Lower lobe of right lung (tissue), 2 donors: ENCODE measurements at places on chromosomes 12 and 14. TPM values are rescaled to one million over a fixed set of nuclear protein-coding genes. Genes with fewer than 3 reads are reported as not detected.
A peak's percentile ranks its signal among the peaks of the same experiment; 100 is the strongest.

The LTA4H gene
- total RNA-seq, result 567 TPM

The TBPL2 gene
- not detected for total RNA-seq

The MYL6 gene
- 1,292 TPM for total RNA-seq

The PLEK2 gene
- 2.3 TPM for total RNA-seq

The KRT85 gene
- not detected for total RNA-seq

The PNMA1 gene
- 24.4 TPM for total RNA-seq

The KRT74 gene
- total RNA-seq, result not detected

The CS gene
- 175 TPM for total RNA-seq

The DYRK2 gene
- 17.6 TPM for total RNA-seq

The GALNT8 gene
- 0.77 TPM for total RNA-seq

DNA sequence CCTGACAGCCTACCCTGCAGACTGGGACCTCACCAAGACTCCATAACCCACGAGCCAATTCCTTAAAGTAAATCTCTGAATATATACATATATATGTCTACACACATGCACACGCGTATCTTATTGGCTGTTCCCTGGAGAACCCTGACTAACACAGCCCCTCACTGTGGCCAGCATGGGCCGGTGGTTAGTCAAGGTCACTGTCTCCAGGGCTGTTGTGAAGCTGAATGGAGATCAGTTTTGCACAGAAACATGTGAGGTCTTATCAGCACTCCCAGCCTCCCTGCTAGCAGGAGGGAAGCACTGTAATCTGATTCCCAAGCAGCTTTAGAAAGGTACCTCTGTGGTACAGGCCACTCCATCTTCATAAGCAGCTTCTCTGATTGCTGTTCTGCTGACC lies 46.6 kb upstream of the PLEKHG6 start:
- no peaks in the 10 kb centered on the region for H3K27me3 ChIP-seq
- peaks cover 36% of the 10 kb centered on the region for H3K4me1 ChIP-seq
- H3K27ac ChIP-seq, result peak overlapping the region; percentile 2
- peak; percentile 23 for DNase-seq
- H3K4me3 ChIP-seq, result no peak overlapping the region
- no peaks in the 10 kb centered on the region for H3K36me3 ChIP-seq

DNA sequence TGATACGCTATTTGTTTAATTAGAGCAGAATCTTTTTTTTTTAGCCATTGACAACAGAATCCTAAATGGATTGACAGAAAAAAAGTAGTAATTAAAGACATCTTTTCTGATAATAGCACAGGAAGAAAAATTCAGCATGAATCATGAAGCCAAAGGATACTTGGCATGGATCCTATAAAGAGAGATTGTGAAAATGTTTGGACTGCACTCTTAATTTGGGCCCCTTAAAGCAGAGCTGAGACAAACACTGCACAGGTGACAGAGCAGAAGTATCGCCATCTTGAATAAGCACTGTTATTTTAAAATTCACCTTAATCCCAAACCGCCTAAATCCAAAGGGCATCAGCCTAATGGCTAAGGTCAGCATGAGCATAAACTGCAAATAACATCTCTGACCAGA lies 48.8 kb upstream of the SEL1L start:
- DNase-seq, result no peak
- H3K27me3 ChIP-seq, result no peaks in the 10 kb centered on the region
- no peaks in the 10 kb centered on the region for H3K4me1 ChIP-seq
- H3K4me3 ChIP-seq, result no peak overlapping the region

GRCh38 chr14:76420827-76421226 lies 44.9 kb downstream of the ESRRB start:
- DNase-seq, result no peak
- peaks cover 4% of the 10 kb centered on the region for H3K27me3 ChIP-seq
- H3K4me1 ChIP-seq, result no peaks in the 10 kb centered on the region
- H3K4me3 ChIP-seq, result no peak overlapping the region

DNA sequence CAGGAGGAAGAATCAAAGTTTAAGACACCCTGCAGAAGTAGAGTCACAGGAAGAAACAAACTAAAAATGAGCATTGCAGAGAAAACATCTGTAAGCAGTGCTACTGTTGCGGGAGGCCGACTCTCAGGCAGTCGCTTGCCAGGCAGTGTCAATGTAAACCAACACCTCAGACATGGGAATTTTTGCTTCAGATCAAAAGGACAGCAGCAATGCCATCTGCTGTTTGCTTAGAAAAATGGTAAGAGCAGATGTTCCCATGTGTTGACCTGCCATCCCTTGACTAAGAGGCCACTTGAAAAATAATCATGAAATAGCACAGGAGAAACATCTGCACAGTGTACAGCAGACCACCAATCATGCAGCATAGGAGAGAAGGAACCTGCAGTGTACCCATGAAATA lies 196.6 kb downstream of the SLC25A21 start:
- no peaks in the 10 kb centered on the region for H3K27me3 ChIP-seq
- no peak overlapping the region for H3K4me3 ChIP-seq
- no peak for DNase-seq

DNA sequence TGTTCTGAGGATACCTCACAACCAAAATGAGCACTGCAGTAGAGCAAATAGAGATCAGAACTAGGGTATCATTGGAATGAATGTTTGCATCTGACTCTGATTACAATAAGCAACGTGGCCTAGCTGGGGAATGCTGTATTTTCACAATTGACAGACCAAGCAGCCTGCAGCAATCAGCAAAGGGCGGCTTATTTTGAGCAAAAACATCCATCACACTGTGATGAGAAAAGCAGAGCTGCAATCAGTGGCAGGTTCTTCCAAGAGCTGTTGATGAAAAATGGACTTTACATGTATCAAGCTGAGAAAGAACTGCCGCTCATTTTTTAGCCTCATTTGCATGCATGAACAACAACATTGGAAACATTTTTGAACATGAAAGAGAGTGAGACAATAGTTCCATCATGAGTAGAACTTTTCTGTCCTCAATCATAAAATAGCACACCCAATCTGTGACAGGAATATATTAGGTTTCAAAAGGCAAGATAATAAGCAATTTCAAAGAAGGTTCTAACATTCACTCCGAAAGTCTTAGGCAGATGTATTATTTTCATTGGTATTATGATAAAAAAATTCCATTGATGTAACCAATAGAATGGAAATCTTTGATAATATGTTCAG lies 249.7 kb upstream of the FBXO33 start:
- H3K4me1 ChIP-seq, result no peaks in the 10 kb centered on the region
- H3K27me3 ChIP-seq, result no peaks in the 10 kb centered on the region
- H3K36me3 ChIP-seq, result no peaks in the 10 kb centered on the region
- DNase-seq, result no peak
- no peak overlapping the region for H3K27ac ChIP-seq

GRCh38 chr12:56221232-56221756 lies 428 bp downstream of the RNF41 start:
- peak; percentile 70 for DNase-seq
- peaks cover 11% of the 10 kb centered on the region for H3K36me3 ChIP-seq
- H3K4me3 ChIP-seq, result peak overlapping the region; percentile 80
- peaks cover 43% of the 10 kb centered on the region for H3K4me1 ChIP-seq

DNA sequence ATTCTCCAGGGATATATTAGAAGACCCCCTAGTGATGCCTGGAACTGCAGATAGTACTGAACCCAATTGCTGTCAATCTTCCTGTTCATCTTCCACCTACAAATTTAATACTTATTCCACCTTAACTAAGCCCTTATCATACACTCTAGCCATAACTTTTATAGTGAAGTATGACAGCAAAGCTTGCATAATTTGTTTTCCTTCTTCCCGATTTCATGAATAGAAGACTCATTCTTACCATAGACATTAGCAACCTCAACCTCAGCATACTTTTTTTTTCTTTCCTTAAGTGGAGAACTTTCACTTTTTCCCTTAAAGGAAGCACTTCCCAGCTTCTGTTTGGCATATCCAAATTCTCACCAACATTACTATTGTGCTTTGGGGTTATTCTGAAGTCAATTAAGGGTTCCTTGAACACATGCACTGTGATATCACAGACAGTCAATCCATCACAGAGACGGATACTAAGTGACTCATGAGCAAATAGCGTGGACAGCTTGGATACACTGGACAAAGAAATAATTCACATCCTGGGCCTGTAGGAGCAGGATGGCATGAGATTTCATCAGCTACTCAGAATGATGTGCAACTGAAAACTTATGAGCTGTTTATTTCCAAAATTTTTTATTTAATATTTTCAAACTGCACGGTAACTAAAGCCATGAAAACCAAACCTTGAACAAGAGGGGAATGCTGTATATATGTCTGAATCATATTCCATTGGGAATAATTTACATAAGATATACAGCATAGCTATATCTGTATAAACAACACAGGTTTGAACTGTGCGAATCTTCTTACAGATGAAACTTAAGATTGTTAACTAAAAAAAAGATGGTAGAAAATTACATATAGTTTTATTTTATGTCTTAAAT lies 63.9 kb downstream of the SYT1 start:
- no peak overlapping the region for H3K27ac ChIP-seq
- H3K27me3 ChIP-seq, result no peaks in the 10 kb centered on the region
- H3K36me3 ChIP-seq, result no peaks in the 10 kb centered on the region
- no peak for DNase-seq

- no peak for DNase-seq
- no peak overlapping the region for H3K4me3 ChIP-seq
- no peaks in the 10 kb centered on the region for H3K36me3 ChIP-seq
- H3K27me3 ChIP-seq, result peaks cover 8% of the 10 kb centered on the region
Observed at GRCh38 chr14:34229140-34229539, 232.9 kb downstream of the SPTSSA start.

GRCh38 chr14:86897224-86897623 lies 1095.8 kb downstream of the GALC start:
- no peak for DNase-seq
- no peak overlapping the region for H3K4me3 ChIP-seq
- no peak overlapping the region for H3K27ac ChIP-seq

- DNase-seq, result peak; percentile 34
- H3K27me3 ChIP-seq, result no peaks in the 10 kb centered on the region
- H3K4me3 ChIP-seq, result no peak overlapping the region
- H3K4me1 ChIP-seq, result peaks cover 6% of the 10 kb centered on the region
- H3K36me3 ChIP-seq, result no peaks in the 10 kb centered on the region
- no peak overlapping the region for H3K27ac ChIP-seq
Observed at GRCh38 chr14:96078625-96079016, 39.5 kb downstream of the C14orf132 start.

DNA sequence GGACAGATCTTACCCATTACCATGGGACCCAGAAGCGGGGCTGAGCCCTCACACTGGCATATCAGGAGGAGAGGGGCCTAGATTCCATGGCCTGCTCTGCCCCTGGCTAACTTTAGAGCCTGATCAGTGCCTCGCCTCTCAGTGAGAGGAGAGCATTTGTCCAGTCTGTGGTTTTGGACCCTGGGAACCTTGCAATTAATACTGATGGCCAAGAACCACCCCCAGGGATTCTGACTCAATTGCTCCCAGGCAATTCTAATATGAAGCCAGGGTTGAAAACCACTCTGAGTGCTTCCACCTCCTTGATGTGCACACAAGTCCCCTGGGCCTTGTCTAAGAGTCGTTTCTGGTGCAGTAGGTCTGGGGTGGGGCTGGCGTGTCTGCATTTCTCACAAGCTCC lies 67.7 kb downstream of the CALM1 start:
- no peak overlapping the region for H3K4me3 ChIP-seq
- no peaks in the 10 kb centered on the region for H3K27me3 ChIP-seq
- no peaks in the 10 kb centered on the region for H3K36me3 ChIP-seq
- no peak for DNase-seq
- no peaks in the 10 kb centered on the region for H3K4me1 ChIP-seq
- H3K27ac ChIP-seq, result no peak overlapping the region

- peak within 1 kb of the TSS; percentile 62 for H3K4me3 ChIP-seq
- H3K36me3 ChIP-seq, result no peaks in the 10 kb centered on the region
- DNase-seq, result peak; percentile 69
- H3K27ac ChIP-seq, result peak within 1 kb of the TSS; percentile 76
- peaks cover 11% of the 10 kb centered on the region for H3K4me1 ChIP-seq
Observed at GRCh38 chr12:121038861-121039668, at the start of gene OASL. OASL (minus strand) TSS chr12:121039246; CDS start chr12:121038971, 275 bp downstream.

- peaks cover 11% of the 10 kb centered on the region for H3K4me1 ChIP-seq
- no peak overlapping the region for H3K27ac ChIP-seq
- H3K27me3 ChIP-seq, result peaks cover 34% of the 10 kb centered on the region
- DNase-seq, result no peak
- peaks cover under 1% of the 10 kb centered on the region for H3K36me3 ChIP-seq
Observed at GRCh38 chr12:54175200-54175963, 13.4 kb downstream of the SMUG1 start.

DNA sequence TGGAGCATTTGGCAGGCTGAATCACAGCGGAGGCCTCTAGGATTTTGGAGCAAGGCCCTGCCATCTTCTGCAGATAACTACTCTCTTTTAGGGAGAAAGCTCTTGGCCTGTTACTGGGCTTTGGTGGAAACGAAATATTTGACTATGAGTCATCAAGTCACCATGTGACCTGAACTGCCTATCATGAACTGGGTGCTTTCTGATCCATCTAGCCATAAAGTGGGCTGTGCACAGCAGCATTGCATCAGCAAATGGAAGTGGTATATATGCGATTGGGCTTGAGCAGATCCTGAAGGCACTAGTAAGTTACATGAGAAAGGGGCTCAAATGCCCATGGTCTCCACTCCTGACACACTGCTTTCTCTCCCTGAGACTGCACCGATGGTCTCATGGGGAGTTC lies 21.1 kb downstream of the GYS2 start:
- no peak overlapping the region for H3K4me3 ChIP-seq
- H3K27me3 ChIP-seq, result no peaks in the 10 kb centered on the region
- DNase-seq, result no peak
- no peaks in the 10 kb centered on the region for H3K36me3 ChIP-seq
- H3K4me1 ChIP-seq, result no peaks in the 10 kb centered on the region

GRCh38 chr12:12726555-12727093 lies 9.5 kb downstream of the CDKN1B start:
- no peak for DNase-seq
- H3K4me1 ChIP-seq, result peaks cover 27% of the 10 kb centered on the region
- peaks cover under 1% of the 10 kb centered on the region for H3K36me3 ChIP-seq
- peak overlapping the region; percentile 97 for H3K27ac ChIP-seq
- H3K4me3 ChIP-seq, result peak overlapping the region; percentile 91

DNA sequence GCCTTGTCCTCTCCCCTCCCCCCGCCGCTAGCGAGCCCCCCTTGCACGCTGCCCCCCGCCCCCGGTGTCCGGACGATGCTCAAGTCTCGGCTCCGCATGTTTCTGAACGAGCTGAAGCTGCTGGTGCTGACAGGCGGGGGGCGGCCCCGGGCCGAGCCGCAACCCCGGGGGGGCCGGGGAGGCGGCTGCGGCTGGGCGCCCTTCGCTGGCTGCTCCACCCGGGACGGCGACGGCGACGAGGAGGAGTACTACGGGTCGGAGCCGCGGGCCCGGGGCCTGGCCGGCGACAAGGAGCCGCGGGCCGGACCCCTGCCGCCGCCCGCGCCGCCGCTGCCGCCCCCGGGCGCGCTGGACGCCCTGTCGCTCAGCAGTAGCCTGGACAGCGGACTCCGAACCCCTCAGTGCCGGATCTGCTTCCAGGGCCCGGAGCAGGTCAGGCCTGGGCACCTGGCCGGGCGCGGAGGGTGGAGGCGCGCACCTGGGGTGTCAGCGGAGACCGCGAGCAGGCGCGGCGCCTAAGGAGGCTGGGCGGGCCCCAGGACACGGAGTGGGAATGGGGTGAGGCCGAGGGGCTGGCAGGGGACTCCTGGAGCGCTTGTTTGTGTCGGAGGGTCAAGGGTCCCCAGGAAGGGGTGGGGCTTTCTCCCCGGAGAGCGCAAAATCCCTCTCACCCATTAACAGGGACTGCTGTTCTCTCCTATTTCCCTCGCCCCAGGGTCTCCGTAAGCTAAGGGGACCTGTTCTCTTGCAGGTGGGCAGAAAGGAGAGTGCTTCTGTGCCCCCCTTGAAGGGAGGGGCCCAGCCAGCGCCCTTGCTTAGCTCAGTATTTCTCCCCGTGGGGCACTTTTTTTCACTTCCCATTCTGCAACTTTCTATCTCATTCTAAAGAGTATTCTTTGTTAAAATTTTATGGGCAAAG lies 810 bp downstream of the MARCHF9 start:
- peaks cover 23% of the 10 kb centered on the region for H3K36me3 ChIP-seq
- no peaks in the 10 kb centered on the region for H3K27me3 ChIP-seq
- H3K4me3 ChIP-seq, result peak overlapping the region; percentile 64
- H3K27ac ChIP-seq, result peak overlapping the region; percentile 78
- peak; percentile 66 for DNase-seq
